ENCODE measurements at places on chromosomes 6 and 20. TPM values are rescaled to one million over a fixed set of nuclear protein-coding genes. Genes with fewer than 3 reads are reported as not detected.

The TTBK1 gene
- not detected for total RNA-seq

The HLA-DQA2 gene
- not detected for total RNA-seq

The SNAP25 gene
- total RNA-seq = 0.77 TPM

The RTN4IP1 gene
- total RNA-seq = 12.3 TPM

The CALHM6 gene
- total RNA-seq = 0.58 TPM

The PI16 gene
- 0.28 TPM for total RNA-seq
